HL-60 (cell line): ENCODE measurements at places on chromosomes 7 and 10.

DNA sequence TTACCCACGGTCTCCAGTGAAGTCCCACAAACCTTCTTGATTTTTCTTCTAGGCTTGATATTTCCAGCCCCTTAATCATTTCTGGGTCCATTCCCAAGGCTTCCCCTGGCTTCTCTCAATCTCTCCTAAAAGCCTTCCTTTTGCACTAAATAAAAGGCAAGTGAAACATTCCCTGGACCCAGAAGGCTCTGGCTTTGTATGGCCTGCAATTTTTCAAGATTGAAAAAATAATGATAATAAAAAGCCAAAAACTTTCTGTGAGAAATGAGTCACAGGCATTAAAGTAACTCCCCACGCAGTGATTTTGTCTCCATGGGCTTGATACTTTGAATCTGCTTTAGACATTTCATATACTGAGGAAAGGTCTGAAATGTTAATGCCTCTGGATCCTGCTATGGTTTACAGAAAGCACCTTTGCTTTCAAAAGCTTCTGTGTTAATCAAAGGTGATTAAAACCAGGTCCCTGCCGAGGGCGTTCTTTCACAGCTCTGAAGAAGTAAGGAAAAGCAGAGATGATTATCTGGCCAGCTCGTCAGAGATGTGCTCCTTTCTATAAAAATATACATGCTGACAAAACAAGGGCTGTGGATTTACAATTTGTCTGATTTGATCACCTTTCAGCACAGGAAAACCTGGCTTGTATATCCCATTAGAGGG lies 118.9 kb upstream of the TMEM72 start:
- DNase-seq = no peak

DNA sequence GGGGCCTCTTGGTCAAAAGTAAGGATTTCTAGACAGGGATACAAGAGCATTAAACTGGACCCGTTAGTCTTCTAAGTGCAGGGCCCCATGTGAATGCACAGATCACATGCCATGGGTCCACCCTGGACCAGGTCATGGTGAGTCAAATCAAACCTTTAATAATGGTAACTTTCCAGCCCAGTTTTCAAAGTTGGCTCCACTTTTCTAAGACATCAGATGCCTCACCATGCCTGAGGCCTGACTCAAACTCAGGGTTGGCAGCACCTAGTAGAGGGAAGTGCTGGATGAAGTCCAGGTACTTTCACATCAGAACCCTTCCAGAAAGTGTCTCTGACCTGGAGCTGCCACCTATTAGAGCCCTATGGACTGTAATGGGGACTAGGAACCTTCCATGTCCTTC lies 9.7 kb upstream of the SMIM30 start:
- no peak for DNase-seq

GRCh38 chr7:63028376-63029206 lies 970.1 kb upstream of the ZNF722 start:
- DNase-seq = no peak

- DNase-seq = no peak
Measured at GRCh38 chr10:26725837-26726727, 28.6 kb downstream of the PDSS1 start.
